NCI-H524 treated with DMSO at 0.1 percent for 48 hours (cell line): ENCODE measurements at places on chromosomes 4 and X.

DNA sequence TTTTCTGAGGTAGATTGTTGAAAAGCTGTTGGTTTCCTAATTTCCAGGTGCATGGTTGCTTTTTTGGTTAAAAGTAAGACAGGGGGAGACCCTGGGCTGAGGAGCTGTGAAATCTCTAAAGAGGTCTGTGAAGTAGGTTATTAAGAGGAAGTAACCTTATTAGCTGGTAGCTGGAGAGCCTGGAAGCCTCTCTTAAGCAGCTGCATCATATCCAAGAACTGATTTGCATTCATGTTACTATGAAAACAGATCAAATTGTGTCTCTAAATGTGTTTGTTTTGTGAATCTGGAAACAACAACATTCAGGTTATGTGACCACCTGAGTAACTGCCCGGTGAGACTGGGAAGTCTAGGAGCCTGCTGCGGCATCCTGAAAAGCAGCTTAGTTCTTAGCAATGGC, 54.1 kb downstream of the ARHGAP10 start:
- DNase-seq: peak; percentile 25

- DNase-seq: no peak
Observed at GRCh38 chr4:3687538-3687937, 78.6 kb upstream of the ADRA2C start.

DNA sequence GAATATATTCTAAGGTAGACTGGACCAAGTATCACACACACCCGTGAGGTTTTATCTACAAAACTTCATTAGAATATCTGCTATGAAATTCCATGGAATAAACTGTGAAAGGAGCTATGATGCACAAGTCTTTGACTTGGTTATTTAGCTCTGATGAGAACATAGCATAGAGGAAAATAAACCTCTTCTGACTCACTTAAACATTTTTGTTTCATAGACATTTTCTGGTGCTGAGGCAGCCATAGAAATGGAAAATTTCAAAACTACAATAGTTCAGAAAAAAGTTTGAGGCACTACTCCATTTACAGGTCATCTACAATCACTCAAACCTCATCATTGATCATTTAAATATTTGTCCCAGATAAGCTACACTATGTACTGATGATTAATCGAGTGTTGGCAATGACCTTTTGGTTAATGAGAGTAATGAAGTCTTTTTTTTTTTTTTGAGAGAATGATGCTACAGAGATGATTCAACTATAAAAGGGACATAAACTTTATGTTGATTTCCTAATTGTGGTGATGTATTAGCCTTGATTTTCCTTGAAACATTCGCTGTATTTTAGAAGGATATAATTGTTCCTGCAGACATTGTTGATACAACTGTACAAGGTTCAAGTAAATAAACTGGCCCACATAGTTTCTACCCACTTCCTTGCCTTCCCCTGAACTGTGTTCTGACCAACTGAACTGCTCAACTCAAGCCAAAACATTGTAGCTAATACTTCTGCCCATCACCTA, 77.5 kb downstream of the AREG start:
- DNase-seq: no peak

GRCh38 chr4:55080174-55080865, 45.1 kb downstream of the KDR start:
- DNase-seq: no peak

DNA sequence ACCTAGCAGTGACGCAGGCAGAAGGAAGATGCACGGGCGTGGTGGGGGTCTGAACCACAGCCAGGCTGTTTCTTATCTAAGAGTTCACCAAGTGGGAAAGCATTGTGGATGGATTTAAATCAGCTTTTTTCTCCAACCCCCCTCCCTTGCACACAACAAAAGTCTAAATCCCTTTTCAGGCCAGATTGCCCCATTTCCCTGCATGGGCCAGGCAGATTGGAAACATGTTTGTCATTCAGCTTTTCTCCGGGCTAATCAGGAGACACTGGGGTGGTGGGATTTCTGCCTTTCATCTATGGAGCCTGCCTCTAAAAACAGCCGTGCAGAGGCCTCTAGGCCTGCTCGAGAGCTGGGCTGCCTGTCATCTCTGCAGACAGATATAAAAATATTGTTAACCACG, 166.3 kb upstream of the LEF1 start:
- DNase-seq: no peak

- no peak for DNase-seq
Observed at GRCh38 chr4:44983083-44983482, 256.7 kb upstream of the GNPDA2 start.

- DNase-seq: no peak
Observed at GRCh38 chr4:74449571-74450297, 4.8 kb downstream of the AREG start.

DNA sequence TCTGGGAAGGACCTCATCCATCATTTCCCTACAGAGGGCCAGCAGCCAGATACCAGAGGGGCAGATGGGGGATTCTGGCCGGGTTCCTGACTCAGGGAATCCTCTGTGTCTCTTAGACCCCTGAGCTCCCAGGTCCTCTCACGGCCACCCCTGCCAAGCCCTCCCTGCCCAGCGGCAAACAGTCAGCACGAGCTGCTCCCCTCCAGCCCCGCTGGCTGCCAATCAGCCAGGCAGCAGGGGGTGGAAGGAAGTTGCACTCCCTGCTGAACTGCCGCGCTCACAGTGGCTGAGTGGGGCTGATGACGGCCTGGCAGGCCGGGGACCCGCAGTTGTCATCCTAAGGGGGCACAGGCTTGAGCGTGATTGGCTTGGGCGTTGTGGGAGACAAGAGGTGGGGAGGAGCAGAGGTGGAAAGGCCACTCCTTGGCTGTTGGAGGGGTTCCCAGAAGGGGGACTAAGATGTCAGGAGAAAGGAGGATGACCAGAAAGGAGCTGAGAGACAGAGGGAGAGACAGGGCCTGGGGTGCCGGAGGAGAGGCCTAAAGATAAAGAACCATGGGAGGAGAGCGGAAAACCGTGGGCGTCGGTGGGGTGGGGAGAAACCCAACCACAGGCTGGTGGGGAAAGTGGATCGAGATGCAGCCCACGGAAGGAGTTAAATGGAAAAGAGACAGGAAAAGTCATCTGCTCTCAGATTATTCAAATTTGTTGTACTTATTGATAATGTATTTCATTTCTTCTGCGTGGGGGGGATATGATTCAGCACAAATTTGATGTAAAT, 4.4 kb upstream of the CCDC149 start:
- DNase-seq: no peak

- no peak for DNase-seq
Observed at GRCh38 chrX:100880368-100880767, 6.2 kb upstream of the NOX1 start.

DNA sequence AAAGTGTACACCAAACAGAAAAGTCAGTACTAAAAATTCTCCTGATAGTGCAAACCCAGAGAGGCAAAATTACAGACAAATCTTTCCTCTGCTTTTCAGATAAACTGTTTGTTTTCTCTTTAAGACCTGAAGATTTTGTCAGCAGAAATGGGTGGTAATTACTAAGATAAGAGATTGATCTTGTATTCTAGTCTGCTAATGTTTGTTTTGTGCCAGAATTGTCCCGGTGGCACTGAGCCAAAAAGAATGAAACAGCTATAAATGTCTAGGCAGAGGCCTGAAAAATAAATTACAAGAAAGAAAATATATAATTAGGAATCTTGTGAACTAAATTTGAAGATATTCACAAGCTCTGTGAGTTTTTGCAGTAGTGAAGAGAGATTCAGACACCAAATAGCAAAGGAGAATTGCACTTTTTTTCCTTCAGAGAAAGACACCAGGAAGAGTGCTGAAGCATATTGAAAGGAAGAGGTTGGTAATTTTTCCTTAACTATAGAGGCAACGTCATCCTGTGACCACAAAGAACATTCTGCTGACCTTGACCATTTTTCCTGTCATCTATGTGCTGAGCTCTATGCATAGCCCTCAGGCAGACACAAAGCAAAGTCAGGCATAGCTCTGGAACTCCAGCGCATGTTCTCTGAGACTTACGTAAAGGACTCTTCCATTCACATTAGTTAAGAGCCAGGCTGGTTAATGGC, 314.5 kb upstream of the RASGEF1B start:
- no peak for DNase-seq

DNA sequence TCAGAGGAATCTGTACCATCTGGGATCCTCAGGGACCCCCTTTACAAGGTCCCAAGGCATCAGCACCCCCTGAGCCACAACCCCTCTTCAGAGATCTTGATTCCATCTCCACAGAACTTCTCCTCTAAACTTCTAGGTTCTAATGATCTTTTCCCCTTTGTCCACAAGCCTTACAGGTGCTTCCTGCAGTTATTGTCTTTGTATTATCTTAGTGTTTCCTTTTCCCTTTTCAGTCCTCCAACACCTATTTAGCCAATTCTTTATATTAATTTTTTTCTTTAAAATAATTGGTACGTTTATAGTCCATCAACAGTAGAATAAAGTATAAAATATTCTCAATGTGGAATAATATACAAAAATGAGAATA, 35.2 kb upstream of the FAM241A start:
- no peak for DNase-seq

DNA sequence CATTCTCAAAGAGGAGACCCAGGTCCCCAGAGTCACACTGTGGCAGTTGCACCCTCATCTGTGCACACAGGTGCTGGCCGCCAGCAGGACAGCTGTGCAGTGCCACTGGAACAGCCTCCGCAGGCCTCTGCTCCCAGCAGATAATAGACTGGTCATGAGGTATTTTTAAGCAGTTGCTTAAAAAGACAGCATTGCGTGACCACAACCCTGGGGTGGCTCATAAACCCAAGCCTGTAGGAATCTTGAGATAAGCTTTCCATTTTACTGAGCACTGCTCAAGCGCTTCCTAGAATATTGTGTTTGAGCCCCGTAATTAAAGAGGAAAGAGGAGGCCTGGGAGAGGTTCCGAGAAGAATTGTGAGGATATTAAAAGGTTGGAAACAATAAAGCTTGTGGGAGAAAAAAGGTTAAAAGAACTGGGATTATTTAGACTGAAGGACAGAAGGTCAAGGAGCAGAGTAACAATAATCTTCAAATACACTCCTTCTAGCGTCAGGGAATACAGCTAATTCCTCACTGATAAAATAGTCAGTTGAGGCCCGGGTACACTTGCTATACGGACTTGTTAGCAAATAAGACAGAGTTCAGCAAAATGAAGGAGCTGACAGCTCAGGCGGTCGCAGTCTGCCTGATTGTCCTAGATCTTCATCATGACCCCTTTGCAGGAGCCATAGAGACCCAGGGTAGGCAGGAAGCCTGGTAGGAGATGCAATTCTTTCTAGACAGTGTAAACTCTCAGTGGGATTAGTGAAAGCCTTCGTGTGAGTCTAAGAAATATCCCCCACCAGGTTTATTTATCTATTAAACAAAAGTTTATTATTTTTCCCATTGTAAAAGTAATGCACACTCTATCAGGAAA, 86.2 kb upstream of the KIT start:
- DNase-seq: no peak

DNA sequence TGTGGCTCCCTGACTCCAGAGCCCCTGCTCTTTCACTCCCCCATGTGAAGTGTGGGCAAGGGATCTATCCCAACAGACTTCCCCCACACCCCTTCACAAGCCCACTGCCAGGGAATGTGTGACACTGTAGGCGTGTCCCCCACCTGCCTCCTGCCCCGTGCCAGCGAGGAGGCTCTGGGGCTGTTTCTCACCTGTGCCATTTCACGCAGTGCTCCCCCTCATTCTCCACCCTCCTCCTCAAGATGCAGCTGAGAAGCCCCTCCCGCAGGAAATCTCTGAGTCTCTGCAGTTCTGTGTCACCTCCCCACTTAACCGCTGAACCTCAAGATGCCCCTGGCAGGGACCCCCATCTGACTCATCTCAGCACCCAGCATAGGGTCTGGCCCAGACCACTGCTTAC, 5.4 kb downstream of the MAN2B2 start:
- DNase-seq: no peak

DNA sequence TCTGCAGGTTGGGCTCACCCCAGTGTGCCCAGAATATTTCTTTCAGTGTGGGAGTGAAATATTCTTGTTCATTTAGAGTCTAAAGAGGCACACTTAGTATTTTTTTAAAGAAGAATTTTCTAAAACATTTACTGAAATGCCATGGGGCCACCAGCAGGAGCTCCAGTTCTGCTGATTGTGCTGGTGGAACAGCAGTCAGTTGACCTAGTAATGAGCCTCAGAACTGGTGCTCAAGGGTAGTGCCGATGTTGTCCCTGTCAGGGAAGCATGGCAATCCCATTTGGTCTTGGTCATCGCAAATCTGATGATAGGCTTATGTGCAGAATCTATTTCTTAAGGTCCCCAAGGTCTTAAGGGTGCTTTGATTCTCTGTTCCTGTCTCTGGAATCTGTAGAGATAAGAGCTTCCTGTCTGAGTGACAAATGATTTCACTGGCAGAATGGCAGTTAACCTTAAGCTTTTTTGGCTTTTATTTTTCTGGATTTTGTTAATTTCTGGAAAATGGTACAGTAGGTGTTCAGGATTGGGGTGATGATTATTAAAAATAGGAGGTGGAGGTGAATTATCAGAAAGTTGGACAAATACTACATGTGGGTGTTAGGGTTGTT, 31.3 kb downstream of the JADE1 start:
- no peak for DNase-seq

DNA sequence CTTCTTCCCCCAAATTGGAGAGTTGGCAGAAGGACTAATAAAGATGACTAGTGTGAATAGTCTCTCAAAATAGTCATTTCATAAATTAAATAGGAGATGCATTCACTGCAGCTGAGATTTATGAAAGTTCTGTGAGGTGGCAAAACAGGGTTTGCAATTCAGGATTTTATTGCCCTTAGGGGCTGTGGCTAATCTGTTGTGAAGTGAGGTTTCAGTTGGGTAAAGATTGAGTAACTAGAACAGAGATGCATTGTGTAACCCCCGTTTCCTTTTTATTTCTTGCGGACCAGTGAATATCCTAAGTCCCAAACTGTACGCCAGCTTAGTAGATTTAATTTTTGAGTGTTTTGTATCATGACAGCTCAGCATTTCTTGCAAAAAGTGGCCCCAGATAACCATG, 16.2 kb upstream of the SCRG1 start:
- DNase-seq: no peak

GRCh38 chr4:25904748-25905082, 9.3 kb upstream of the SMIM20 start:
- DNase-seq: no peak

GRCh38 chr4:71692198-71692597, 91.7 kb downstream of the GC start:
- no peak for DNase-seq

- no peak for DNase-seq
Observed at GRCh38 chr4:144868309-144868708, 222.4 kb downstream of the HHIP start.

- DNase-seq: no peak
Observed at GRCh38 chr4:103498161-103499070, 221.4 kb downstream of the TACR3 start.

- DNase-seq: no peak
Observed at GRCh38 chr4:74266081-74266480, 42.2 kb upstream of the EPGN start.

- DNase-seq: no peak
Observed at GRCh38 chr4:42817913-42818312, 74.6 kb upstream of the GRXCR1 start.
